ENCODE measurements at places on chromosomes 13 and 19. TPM values are rescaled to one million over a fixed set of nuclear protein-coding genes. Genes with fewer than 3 reads are reported as not detected.
A peak's percentile ranks its signal among the peaks of the same experiment; 100 is the strongest.

Gene NTF4
- total RNA-seq = not detected

DNA sequence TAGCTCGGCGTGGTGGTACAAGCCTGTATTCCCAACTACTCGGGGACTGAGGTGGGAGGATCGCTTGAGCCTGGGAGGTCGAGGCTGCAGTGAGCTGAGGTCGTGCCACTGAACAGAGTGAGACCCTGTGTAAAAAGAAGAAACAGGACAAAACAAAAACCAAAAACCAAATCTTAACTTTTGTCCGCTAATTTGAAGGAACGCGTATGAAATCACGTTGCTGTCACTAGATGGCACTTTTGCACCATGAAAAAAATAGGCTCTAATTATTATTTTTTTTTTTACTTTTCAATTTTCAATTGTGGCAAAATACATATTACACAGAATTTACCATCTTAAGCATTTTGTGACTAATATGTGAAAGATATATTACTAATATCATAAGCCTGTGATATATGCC, 17.6 kb upstream of the ZNF835 start:
- H3K36me3 ChIP-seq = no peaks in the 10 kb centered on the region
- no peak overlapping the region for H3K4me3 ChIP-seq
- H3K27ac ChIP-seq = no peak overlapping the region
- no peaks in the 10 kb centered on the region for H3K27me3 ChIP-seq
- DNase-seq = no peak
- H3K4me1 ChIP-seq = no peaks in the 10 kb centered on the region

Gene COG6
- 32.8 TPM for total RNA-seq

DNA sequence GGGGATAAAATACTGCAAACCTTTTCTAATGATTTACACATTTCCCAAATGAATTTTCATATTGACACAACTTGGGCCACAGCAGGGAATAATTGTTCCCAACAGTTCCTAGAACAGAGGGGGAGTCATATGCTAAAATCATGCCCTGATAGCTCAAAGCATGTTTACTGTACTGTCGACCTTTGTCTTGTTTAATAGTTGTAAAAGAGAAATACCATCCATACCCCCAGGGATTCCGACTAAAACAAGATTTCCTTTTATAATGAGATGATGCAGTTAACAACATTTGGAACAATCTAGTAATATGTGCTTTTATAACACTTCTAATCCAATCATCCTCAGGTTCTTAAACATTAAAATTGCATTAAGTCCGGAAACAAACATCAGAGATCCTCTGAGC, 759.7 kb downstream of the OLFM4 start:
- no peaks in the 10 kb centered on the region for H3K4me1 ChIP-seq
- no peak for DNase-seq
- no peaks in the 10 kb centered on the region for H3K36me3 ChIP-seq

GRCh38 chr13:97028441-97029299, 34.4 kb upstream of the OXGR1 start:
- H3K4me1 ChIP-seq = peaks cover 3% of the 10 kb centered on the region
- no peaks in the 10 kb centered on the region for H3K27me3 ChIP-seq
- no peaks in the 10 kb centered on the region for H3K36me3 ChIP-seq
- no peak overlapping the region for H3K4me3 ChIP-seq

- no peak overlapping the region for H3K4me3 ChIP-seq
- no peaks in the 10 kb centered on the region for H3K27me3 ChIP-seq
- H3K36me3 ChIP-seq = no peaks in the 10 kb centered on the region
- no peak for DNase-seq
- no peak overlapping the region for H3K27ac ChIP-seq
- no peaks in the 10 kb centered on the region for H3K4me1 ChIP-seq
These were observed 20.8 kb upstream of the POU2F2 start for GRCh38 chr19:42152910-42153671.

DNA sequence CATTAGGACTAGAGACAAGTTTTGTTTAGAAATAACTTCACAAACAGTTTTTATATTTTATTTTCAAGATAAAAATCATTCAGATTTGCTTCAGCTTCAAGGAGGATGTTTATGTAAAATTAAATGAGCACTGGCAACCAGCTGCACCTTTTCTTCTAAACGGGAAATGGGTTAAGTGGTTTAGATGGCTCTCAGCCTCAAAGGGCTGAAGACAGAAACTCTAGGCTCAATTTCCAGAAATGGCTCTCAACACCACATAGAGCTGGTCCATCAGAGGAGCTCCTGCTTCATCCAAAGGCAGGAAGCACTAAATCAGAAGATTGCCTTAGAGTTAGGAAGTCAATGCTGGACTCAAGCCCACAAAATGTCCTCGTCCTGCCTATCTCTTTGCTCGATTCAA, 74.7 kb downstream of the ZNF429 start:
- DNase-seq = no peak
- no peak overlapping the region for H3K27ac ChIP-seq
- H3K4me3 ChIP-seq = no peak overlapping the region
- no peaks in the 10 kb centered on the region for H3K27me3 ChIP-seq

DNA sequence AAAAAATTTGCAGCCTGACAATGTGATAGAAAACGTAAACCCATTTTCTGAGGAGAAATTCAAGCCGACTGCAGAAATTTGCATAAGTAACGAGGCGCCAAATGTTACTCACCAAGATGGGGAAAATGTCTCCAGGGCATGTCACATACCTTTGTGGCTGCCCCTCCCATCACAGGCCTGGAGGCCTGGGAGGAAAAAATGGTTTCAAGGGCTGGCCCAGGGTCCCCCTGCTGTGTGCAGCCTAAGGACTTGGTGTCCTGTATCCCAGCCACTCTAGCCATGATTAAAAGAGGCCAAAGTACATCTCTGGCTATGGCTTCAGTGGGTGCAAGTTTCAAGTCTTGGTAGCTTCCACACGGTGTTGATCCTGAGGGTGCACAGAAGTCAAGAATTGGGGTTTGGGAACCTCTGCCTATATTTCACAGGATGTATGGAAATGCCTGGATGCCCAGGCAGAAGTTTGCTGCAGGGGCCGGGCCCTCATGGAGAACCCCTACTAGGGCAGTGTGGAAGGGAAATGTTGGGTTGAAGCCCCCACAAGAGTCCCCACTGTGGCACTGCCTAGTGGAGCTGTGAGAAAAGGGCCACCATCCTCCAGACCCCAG, 1842.3 kb downstream of the PCDH9 start:
- no peak overlapping the region for H3K4me3 ChIP-seq
- H3K4me1 ChIP-seq = no peaks in the 10 kb centered on the region
- no peaks in the 10 kb centered on the region for H3K36me3 ChIP-seq
- H3K27me3 ChIP-seq = no peaks in the 10 kb centered on the region
- H3K27ac ChIP-seq = no peak overlapping the region

DNA sequence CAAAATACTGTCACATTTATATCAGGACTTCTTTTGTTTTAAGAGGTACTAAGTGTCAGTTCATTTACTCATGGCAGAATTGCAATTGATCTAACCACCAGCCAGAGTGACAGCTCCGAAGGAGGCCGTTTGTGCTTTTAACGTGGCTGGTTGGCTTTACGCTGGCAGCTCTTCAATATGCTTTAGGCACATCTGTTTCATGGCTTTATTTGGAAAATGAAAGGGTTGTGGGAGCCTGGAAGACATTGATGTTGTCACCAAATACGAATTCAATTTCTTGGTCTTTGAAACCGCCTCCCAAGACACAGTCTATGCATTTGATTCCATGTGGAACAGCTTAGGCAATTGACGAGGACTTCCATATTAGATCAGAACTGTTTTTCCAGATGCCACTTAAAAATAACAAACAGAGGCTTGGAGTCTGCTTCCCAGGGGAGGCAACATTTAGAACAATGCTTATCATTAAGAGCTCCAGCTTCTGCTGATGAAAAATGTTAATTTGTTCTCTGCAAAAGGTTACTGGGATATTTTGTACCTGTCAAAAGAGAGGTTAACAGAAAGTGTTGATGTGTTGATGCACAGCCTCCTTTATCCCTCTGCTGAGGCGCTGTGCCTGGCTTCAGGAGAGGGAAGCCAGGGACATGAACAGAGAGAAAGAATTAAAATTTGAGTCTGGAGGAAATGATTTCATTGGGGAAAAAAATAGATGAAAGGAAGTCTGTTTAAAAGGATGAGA, 64.0 kb upstream of the TNFRSF19 start:
- no peak for DNase-seq
- no peaks in the 10 kb centered on the region for H3K36me3 ChIP-seq
- H3K27ac ChIP-seq = no peak overlapping the region
- H3K27me3 ChIP-seq = no peaks in the 10 kb centered on the region

- H3K36me3 ChIP-seq = no peaks in the 10 kb centered on the region
- no peak for DNase-seq
- no peaks in the 10 kb centered on the region for H3K27me3 ChIP-seq
- no peaks in the 10 kb centered on the region for H3K4me1 ChIP-seq
These were observed 142.2 kb downstream of the SIPA1L3 start for GRCh38 chr19:38049105-38049649.

- H3K27me3 ChIP-seq = no peaks in the 10 kb centered on the region
- H3K4me1 ChIP-seq = no peaks in the 10 kb centered on the region
These were observed 23.6 kb downstream of the AP3D1 start for GRCh38 chr19:2127758-2128157.

DNA sequence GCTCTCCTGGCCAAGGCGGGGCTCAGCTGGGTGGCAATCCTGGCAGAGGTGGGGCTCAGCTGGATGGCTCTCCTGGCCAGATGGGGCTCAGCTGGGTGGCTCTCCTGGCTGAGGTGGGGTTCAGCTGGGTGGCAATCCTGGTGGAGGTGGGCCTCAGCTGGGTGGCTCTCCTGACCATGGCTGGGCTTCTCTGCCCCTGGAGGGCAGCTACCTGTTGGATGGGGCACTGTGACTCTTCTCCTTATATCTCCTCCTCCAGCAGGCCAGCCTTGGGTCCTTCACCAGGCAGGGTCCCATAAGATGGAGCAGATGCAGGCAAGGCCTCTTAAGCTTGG, 16.7 kb downstream of the ZFR2 start:
- no peak for DNase-seq
- H3K4me1 ChIP-seq = no peaks in the 10 kb centered on the region
- no peak overlapping the region for H3K27ac ChIP-seq
- H3K4me3 ChIP-seq = no peak overlapping the region

DNA sequence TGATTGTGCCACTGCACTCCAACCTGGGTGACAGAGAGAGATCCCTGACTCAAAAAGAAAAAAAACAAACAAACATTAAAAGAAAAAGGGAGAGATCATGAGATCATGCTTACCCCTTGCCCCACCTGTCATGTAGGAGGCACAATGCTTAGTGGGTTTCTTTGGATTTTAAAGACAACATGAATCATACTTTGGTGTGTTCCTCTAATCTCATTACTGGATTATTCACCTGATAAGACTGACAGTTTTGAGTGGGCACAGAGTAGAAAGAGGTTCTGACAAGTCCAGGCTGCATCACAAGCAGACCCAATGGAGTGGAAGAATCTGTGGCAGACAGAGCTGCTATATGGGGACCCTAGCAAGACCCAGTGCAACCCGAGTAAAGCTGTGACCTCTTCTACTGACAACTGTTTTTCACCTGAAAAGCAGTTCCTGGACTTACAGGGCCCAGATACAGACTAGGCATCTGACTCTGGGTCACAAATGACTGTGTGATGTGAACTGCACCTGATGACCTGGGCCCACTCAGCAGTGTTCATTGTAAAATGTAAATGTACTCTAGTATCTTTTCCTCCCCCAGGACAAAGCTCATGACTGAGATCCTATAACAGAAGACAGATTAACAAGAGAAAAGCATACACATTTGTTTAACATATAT, 28.9 kb upstream of the USP12 start:
- H3K36me3 ChIP-seq = no peaks in the 10 kb centered on the region
- no peaks in the 10 kb centered on the region for H3K27me3 ChIP-seq
- no peak for DNase-seq
- H3K27ac ChIP-seq = no peak overlapping the region
- no peak overlapping the region for H3K4me3 ChIP-seq

Gene RNF17
- 0.52 TPM for total RNA-seq

Gene AP1M2
- not detected for total RNA-seq

Gene PRSS57
- not detected for total RNA-seq

DNA sequence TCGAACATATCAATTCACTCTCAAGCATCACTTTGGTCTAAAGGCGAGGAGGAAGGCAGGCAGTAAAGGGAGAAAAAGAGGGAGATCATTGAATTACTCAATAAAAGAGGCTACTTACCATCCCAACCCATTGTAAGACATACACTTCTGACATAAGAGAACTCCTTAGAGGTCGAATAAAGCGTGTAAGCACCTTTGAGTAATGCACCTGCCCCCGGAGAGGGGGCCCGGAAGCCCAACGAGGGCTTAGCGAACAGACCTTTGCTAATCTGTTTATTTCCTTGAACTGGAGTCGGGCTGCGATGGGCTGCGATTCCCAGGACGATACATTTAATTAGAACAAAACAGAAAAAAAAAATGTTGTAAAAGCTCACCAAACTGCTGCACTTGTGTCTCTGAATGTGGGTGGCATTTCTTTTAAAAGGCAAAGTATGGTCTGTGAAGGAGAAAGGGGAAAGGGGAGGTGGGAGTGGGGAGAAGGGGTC, 3.0 kb downstream of the ZC3H4 start:
- peaks cover 3% of the 10 kb centered on the region for H3K4me1 ChIP-seq
- H3K4me3 ChIP-seq = peak overlapping the region; percentile 77
- DNase-seq = no peak
- H3K27me3 ChIP-seq = no peaks in the 10 kb centered on the region
- H3K36me3 ChIP-seq = no peaks in the 10 kb centered on the region

- H3K36me3 ChIP-seq = no peaks in the 10 kb centered on the region
- DNase-seq = no peak
- H3K4me1 ChIP-seq = no peaks in the 10 kb centered on the region
- no peaks in the 10 kb centered on the region for H3K27me3 ChIP-seq
These were observed 51.7 kb upstream of the RNF113B start for GRCh38 chr13:98228661-98229341.

- no peak overlapping the region for H3K4me3 ChIP-seq
- H3K36me3 ChIP-seq = peaks cover 9% of the 10 kb centered on the region
- no peaks in the 10 kb centered on the region for H3K27me3 ChIP-seq
- no peaks in the 10 kb centered on the region for H3K4me1 ChIP-seq
These were observed 6.0 kb downstream of the PVR start for GRCh38 chr19:44649578-44650145.

DNA sequence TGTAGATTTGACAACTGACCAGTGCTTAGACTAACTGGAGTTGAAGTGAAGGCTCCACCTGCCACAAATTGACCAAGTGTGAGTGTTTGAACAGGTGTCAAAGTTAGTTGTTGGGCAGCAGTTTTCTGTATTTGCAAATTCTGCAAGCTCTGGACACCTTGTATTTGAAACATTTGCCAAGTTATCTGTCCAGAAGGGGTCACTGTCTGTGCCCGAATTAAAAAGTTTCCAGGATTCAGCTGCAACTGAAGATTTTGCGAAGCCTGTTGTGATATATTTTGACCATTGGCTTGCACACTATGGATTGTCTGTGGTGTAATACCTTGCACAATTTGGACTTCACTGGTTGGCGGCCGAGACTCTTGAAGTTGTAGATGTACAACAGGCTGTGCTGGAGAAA, 1690.7 kb downstream of the SLITRK5 start:
- no peaks in the 10 kb centered on the region for H3K27me3 ChIP-seq
- no peak for DNase-seq
- no peaks in the 10 kb centered on the region for H3K36me3 ChIP-seq
- H3K4me1 ChIP-seq = no peaks in the 10 kb centered on the region
- H3K4me3 ChIP-seq = no peak overlapping the region
- H3K27ac ChIP-seq = no peak overlapping the region

DNA sequence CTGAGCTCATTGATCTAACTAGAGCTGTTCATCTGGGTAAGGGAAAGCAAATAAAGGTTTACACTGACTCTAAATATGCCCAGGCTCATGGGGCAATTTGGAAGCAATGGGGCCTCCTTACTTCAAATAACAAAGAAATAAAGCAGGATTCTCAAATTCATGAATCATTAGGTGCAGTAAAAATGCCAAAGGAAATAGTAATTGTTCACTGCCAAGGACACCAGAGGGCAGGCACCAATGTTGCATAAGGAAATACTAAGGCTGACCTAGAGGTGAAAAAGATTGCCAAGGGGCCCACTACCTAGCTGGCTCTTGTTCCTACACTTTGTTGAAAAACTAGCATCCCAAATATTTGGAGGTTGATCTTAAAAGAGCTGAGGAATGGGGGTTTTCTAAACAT, 1686.7 kb upstream of the MIR17HG start:
- no peaks in the 10 kb centered on the region for H3K4me1 ChIP-seq
- no peak overlapping the region for H3K27ac ChIP-seq
- H3K4me3 ChIP-seq = no peak overlapping the region
- H3K36me3 ChIP-seq = no peaks in the 10 kb centered on the region

Measured in aorta (tissue), 5 donors.